ENCODE measurements at places on chromosomes 12 and 14.

DNA sequence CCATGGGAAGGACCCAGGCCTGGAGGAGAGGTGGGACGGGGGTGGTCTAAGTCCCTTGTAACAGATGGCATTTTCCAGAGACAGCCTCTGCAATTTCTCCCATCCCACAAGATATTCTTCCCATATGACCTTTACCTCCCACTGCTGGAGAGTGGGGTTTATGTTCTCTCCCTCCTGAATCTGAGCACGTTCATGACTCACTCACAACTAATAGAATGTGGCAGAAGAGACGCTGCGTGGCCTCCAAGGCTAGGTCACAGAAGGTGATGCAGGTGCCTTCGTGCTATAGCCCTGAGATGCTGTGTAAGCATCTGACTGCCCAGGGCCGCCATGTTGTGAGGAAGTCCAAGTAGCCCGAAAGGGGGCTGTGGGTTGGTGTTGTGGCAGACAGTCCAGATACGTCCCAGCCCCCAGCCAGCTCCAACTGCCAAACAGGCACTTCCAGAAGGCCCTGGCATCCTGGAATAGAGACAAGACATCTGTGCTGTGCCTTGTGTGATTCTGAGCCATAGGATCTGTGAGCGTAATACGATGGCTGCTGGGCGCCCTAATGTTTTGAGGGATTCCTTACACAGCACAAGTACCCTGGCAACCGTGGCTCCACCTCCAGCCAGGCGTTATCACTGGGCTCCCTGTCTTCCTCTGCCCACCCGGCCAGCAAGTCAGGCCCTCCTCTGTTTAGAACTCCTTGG is 56.1 kb upstream of the NCOR2 start:
- H3K4me1 ChIP-seq = peaks cover 33% of the 10 kb centered on the region
- H3K36me3 ChIP-seq = no peaks in the 10 kb centered on the region
- H3K4me3 ChIP-seq = no peak overlapping the region
- peaks cover 2% of the 10 kb centered on the region for H3K27me3 ChIP-seq

GRCh38 chr12:82359115-82359478 is 768 bp downstream of the METTL25 start:
- peak overlapping the region; percentile 81 for H3K4me3 ChIP-seq
- H3K27ac ChIP-seq = peak overlapping the region; percentile 60
- peaks cover 9% of the 10 kb centered on the region for H3K36me3 ChIP-seq
- H3K27me3 ChIP-seq = no peaks in the 10 kb centered on the region
- H3K4me1 ChIP-seq = peaks cover 17% of the 10 kb centered on the region
- DNase-seq = peak; percentile 56

DNA sequence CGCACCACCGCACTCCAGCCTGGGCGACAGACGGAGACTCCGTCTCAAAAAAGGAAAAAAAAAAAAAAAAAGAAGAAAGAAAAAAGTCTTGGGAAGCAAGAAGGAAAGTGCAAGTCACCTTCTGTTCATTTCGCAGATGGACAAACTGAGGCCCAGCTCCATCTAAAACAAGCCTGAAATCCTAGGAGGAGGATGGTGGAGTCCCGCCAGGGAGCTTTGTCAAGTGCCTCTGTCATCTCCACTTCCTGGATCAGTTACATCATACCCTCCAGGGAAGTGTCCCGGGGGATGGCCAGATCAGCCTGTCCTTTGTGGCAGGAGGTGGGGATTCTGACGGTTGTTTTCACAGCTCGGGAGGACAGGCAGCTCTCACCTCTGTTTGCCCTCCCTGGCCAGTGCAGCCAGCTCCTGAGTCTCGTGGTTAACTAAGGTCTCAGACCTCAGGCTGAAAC is 8.7 kb upstream of the SDSL start:
- H3K4me3 ChIP-seq = no peak overlapping the region
- no peaks in the 10 kb centered on the region for H3K4me1 ChIP-seq
- H3K27me3 ChIP-seq = no peaks in the 10 kb centered on the region
- peak; percentile 39 for DNase-seq

DNA sequence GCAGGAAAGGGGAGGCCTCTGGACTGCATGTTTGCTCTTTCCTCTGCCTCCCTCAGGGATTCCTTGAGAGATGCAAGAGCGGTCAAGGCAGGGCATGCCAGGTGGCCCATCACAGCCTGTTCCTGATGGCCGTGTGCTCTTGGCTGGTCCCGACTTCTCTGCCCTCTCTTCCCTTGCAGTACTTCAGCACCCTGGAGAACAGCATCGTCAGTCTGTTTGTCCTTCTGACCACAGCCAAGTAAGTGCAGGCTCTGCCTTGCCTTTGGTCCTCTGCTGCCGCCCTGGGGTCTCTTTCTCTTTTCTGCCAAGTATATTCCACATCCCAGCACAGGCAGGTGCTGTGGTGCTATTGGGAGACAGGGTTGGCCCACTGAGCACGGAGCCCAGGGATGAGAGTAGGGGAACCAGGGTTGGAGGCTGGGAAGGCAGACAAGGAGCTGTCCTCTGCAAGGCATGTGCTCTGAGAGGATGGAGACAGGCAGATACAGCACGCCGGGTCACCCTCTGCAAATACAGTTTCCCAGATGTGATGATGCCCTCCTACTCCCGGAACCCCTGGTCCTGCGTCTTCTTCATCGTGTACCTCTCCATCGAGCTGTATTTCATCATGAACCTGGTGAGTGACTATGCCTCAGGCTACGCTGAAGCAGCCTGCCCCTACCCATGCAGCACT is 51.9 kb downstream of the TPCN1 start:
- peaks cover 15% of the 10 kb centered on the region for H3K4me1 ChIP-seq
- H3K27me3 ChIP-seq = no peaks in the 10 kb centered on the region
- no peak overlapping the region for H3K27ac ChIP-seq
- peaks cover 25% of the 10 kb centered on the region for H3K36me3 ChIP-seq
- no peak overlapping the region for H3K4me3 ChIP-seq

Data from osteoblast (primary cell).